ENCODE measurements at places on chromosomes 16 and 17. TPM values are rescaled to one million over a fixed set of nuclear protein-coding genes. Genes with fewer than 3 reads are reported as not detected.

KDM6B gene
- total RNA-seq = 10.5 TPM

KCNJ16 gene
- total RNA-seq = 1.3 TPM

ZNF821 gene
- total RNA-seq = 11.1 TPM

PPY gene
- total RNA-seq = not detected

TNS4 gene
- total RNA-seq = 52.2 TPM

C17orf113 gene
- 4.0 TPM for total RNA-seq

TPSB2 gene
- total RNA-seq = 195 TPM

CDH3 gene
- total RNA-seq = 39.0 TPM

TBC1D28 gene
- total RNA-seq = not detected

CTDNEP1 gene
- 60.5 TPM for total RNA-seq

DNAAF8 gene
- total RNA-seq = 1.8 TPM

RNF135 gene
- total RNA-seq = 33.1 TPM
